ENCODE measurements at places on chromosomes 6 and 20.

DNA sequence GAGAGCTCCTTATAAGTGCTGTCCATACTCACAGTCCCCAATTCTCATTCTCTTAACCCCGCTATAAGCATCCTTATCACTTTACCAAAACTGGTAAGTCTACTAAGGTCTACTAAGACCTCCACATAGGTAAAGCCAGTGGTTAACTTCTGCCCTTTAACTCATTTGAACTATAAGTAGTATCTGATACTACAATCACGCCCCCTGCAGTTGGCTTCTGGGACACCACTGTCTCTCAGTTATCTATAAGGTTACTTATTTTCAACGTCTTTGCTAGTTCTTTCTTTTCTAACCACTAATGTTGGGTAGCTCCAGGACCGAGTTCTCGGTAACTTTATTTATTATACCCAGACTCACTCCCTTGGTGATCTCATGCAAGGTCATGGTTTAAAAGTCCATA is 142.6 kb downstream of the ARHGAP18 start:
- DNase-seq = peak; percentile 66

DNA sequence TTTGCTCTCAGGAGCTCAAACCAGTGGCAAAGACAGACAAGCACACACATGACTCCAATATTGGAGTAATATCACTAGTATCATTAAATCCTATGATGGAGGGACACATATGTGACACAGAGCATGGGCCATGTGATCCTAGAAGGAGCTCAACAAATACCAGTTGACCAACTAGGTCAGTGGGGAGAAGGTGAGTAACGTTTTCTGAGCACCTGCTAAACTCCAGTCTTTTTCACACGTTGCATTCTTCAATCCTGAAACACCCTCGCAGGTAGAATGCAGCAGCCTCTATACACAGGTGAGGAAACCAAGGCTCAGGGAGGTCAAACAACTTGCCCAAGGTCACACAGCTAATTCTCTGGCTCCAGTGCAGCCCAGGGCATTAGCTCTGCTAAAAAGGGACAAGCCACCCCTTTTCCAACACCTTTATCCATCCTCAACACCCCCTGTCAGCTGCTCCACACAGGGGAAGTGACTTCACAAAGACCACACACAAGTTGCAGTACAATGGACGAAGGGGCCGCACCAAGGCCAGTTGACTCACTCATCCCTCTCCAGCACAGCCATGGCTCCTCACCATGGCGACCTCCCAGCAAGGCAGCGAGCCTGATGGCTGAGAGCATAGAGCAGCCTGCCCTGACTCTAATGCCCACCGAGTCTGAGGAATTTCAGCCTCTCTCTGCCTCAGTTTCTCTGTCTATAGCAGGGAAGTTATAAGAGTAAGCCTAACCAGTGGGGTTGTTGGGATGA is 4.4 kb downstream of the CAPN11 start:
- no peak for DNase-seq

DNA sequence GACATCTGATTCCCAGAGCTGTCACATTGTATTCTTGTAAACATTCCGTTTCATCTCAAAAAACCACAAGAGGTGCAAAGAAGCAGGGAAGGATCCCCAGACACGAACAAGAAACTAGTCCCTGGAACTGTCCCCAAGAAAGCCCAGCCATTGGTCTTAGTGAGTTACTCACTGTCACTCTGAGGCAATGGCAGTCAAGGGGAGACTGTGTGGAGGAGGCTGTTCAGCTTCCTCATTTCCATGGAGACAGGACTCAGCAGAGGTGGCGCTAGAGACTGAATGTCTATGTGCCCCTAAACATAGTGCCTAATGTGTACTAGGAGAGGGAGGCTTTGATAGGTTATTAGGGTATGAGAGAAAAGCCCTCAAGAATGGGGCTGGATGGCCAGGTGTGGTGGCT is 11.1 kb downstream of the ULBP1 start:
- no peak for DNase-seq

GRCh38 chr6:81465859-81466258 is 286.6 kb downstream of the TENT5A start:
- DNase-seq = no peak

GRCh38 chr20:50052550-50053361 is 60.2 kb downstream of the UBE2V1 start:
- DNase-seq = no peak

- DNase-seq = no peak
These were observed 243.7 kb downstream of the TFAP2C start for GRCh38 chr20:56872620-56873458.

DNA sequence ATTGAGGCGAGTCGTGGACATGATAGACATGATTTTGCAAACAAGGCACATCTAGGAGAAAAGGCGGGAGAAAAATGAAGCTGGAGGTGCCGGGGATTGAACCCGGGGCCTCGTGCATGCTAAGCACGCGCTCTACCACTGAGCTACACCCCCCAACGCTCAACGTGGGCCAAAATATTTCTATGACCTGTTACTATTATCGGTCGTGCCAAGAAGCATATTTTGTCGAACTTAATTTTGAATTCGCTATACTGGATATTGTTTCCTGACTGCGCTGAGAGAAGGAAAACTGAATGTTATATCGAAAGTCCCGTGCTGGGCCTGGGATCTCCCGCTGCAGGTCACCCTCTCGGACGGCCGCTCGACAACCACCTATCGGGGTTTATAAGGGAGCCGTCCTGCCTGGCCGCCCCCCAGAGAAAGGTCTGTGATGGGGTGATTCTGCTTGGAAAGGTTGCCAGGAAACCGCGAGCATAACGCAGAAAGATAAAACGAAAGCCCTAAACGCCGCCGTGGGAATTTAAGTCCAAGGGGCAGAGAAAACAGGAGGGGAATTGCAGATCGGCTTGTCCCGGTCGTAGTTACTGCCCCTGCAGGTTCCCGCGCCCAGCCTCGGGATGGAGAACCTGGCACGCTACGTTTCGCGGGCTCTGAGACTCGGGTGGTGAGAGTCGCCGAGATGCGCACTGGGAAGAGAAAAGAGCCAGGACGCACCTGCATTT is 60.0 kb downstream of the TRIM27 start:
- peak; percentile 89 for DNase-seq

- no peak for DNase-seq
These were observed 96.9 kb downstream of the TCP11 start for GRCh38 chr6:35044145-35044745.

- DNase-seq = no peak
These were observed at the start of gene SYTL3 for GRCh38 chr6:158649289-158650143. Gene SYTL3 (plus strand): TSS chr6:158650054. CDS start chr6:158663269, 13,215 bp downstream.

GRCh38 chr20:32069711-32070110 is 17.7 kb downstream of the HCK start:
- DNase-seq = no peak

DNA sequence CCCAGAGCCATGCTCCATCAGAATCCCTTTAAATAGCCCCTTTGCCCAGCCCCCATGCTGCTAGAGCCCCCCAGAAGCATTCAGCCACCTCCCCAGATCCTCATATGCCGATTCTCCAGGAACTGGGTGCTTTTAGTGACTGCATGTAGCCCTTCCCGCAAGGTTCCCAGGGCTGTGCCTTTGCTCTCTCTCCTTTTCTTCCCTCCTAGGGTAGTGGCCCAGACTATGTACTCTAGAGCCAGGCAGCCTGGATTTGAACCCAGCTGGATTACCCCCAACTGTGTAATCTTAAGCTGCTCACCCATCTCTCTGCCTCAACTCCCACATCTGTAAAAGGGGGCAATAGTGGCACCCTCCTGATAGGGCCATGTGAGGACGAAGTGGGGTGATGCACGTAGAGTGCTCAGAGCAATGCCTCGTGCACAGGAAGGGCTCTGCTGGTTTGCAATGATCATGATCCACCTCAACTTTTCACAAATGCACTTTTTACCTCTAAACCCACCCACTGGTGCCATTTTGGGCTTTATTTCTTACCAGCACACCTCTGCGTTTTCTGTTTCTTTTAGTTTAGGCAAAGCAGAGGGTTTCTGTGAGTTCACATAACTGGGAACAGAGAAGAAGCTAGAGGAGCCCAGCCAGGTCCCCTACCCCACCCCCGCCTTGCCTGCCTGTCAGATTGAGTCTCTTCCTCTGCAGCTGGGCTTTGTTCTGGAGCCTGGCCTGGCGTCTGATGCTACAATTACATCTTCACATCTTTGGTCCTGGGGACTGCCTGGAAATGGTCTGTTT is 396.5 kb downstream of the RNGTT start:
- DNase-seq = no peak

- peak; percentile 73 for DNase-seq
These were observed 1.0 kb downstream of the NAPB start for GRCh38 chr20:23419995-23420901.

DNA sequence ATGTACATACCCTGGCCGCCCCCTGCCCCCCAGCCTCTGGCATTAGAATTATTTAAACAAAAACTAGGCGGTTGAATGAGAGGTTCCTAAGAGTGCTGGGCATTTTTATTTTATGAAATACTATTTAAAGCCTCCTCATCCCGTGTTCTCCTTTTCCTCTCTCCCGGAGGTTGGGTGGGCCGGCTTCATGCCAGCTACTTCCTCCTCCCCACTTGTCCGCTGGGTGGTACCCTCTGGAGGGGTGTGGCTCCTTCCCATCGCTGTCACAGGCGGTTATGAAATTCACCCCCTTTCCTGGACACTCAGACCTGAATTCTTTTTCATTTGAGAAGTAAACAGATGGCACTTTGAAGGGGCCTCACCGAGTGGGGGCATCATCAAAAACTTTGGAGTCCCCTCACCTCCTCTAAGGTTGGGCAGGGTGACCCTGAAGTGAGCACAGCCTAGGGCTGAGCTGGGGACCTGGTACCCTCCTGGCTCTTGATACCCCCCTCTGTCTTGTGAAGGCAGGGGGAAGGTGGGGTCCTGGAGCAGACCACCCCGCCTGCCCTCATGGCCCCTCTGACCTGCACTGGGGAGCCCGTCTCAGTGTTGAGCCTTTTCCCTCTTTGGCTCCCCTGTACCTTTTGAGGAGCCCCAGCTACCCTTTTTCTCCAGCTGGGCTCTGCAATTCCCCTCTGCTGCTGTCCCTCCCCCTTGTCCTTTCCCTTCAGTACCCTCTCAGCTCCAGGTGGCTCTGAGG is 7.6 kb downstream of the CDKN1A start:
- DNase-seq = no peak

DNA sequence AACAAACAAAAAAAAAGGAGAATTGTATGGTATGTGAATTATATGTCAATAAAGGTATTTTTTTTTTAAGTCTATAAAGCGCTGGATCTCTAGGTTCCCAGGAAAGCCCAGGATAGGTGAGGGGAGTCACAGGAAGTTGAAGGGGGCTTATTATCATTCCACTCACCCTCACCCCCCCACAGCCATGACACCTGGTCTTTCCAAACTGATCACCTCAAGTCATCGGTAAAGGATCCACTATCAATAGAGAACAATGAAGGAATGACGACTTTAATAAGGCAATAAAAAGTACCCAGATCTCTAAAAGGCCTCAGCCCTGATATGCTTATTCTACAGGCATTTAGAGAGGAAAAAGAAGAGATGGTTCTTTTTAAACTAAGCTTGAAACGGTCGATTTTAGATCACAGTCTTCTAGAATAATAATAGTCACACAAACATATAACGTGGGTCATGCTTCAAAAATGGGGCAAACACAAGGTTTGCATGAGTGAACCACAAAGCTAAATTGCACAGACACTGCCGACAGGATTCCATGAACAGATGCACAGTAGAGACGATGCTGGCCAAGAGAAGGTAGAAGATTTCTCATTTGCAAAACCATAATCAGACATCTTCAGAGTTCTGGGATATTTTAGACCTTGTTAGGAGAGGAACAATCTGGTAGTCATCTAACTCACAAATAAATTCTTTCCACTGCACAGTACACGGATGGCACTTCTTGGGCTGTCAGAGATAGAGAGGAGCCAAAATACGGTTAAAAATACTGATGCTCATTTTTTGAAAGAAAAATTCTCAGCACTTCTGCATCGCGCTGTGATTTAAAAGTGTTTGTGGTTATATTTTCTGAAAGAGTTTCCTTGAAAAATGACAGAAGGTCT is 21.0 kb downstream of the ZMYND8 start:
- no peak for DNase-seq

DNA sequence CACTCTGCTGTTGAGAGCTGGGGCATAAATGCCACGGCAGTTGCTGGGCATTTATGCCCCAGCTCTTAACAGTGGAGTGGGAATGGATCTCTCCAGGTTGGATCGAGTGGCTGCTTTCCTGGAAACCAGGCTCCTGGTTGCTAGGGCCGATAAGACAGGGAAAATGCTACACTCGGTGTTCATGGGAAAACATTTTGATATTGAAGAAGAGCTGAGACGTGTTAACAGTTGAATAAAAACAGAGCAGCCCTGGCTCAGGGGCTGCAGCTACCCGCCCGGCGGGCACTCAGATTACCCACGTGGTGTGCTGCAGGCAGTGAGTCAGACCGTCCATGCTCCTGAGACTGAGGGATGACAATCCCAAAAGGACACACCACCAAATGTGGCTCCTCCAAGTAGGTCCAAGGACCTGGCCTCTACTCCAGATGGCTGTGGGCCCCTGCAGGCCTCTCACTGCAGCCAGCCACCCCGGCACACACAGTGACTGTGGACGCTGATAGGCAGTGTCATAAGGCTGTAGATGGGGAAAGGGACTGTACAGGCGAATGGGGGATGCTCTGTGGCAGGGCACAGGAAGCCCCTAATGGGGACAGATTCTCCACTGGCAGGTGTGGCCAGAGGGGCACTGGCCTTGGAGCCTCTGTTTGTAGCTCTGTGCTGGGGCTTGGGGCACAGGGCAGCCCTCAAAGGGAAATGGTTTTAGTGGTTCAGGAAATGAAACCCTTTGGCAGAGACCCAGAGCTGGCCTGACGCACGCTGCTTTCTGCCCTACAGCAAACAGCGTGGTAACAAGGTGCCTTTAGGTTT is 237.8 kb downstream of the LY86 start:
- no peak for DNase-seq

GRCh38 chr20:45947110-45947866 is 12.8 kb downstream of the PCIF1 start:
- DNase-seq = no peak

DNA sequence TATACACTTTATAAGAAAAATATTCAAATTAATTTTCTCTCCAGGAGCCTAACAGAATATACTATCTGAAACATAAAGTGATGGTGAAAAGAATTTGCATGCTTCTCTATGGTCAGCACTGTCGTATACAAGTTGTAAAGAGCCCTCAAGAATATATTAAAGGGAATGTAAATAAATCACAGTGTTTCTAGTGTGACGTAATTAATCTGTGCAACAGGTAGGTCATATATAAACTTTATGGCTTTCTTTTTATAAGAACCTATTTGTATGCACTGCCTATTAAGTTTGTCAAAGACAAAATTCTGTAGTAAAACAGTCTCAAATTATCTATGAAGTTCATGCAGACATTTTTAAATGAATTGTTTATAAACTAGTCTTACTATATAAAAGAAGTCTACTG is 347.9 kb upstream of the EYS start:
- no peak for DNase-seq

DNA sequence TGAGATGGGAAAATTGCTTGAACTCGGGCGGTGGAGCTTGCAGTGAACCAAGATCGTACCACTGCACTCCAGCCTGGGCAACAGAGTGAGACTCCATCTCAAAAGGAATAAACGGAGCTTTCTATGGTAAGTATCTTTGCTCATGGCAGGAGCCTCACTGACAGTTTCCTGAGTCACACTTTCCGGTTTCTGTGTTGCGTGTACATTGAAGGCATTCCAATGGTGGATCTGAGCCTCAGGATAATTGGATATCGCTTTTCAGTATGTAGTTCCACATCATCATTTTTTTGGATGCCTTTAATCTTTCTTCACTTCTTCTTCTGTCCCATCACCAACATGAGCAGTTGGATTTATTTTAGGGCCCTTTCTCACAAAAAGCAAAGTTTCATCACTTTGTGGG is 28.6 kb upstream of the GTSF1L start:
- DNase-seq = no peak

- no peak for DNase-seq
These were observed 71.7 kb upstream of the ZMYND8 start for GRCh38 chr20:47428164-47428563.

- DNase-seq = no peak
These were observed 20.8 kb upstream of the MLN start for GRCh38 chr6:33824461-33825154.
